ENCODE measurements at places on chromosomes 2 and 18.

DNA sequence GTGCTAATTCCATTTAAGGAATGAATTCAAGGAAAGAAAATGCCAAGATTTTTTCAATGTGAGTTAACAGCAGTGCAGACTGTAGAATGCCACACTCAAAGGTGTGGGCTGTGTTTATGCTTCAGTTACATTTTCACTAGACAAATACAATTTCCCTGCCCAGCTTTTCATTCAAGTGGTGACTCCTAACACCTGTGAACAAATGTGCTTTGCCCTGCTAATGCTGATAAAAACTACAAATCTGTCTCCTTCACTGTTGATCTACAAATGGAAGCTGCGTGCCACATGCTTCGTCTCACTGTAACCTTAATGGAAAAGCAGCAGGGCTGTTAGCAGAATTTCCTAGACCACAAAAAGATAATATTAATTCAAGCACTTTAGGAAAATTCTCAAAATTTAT, 19.8 kb upstream of the TCF4 start:
- no peak for DNase-seq

DNA sequence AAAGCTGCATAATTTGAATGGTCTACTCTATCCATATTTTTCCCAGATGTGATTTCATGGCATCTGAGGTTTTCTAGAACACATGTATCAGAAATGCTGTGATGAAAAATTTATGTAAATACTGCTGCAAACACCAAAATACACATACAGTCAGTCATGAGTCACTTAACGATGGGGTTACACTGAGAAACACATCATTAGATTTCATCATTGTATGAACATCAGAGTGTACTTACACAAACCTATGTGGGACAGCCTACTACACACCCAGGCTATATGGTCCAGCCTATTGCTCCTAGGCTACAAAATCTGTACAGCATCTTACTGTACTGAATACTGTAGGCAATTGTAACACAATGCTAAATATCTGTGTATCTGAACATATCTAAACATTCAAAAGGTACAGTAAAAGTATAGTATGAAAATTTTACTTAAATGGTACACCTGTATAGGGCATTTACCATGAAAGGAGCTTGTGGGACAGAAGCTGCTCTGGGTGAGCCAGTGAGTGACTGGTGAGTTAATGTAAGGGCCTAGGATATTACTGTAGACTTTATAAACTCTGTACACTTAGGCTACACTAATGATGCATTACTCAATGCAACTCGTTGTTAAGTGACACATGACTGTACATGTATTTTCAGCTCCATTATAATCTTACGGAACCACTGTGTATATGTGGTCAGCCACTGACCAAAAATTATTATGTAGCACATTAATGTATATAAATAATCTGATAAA, 33.5 kb downstream of the PNO1 start:
- DNase-seq: no peak

GRCh38 chr18:23228102-23229061, 93.1 kb downstream of the CABLES1 start:
- DNase-seq: peak; percentile 21

GRCh38 chr2:203759690-203760365, 53.4 kb downstream of the CD28 start:
- no peak for DNase-seq

GRCh38 chr2:191155608-191156071, 4.8 kb upstream of the STAT4 start:
- no peak for DNase-seq

DNA sequence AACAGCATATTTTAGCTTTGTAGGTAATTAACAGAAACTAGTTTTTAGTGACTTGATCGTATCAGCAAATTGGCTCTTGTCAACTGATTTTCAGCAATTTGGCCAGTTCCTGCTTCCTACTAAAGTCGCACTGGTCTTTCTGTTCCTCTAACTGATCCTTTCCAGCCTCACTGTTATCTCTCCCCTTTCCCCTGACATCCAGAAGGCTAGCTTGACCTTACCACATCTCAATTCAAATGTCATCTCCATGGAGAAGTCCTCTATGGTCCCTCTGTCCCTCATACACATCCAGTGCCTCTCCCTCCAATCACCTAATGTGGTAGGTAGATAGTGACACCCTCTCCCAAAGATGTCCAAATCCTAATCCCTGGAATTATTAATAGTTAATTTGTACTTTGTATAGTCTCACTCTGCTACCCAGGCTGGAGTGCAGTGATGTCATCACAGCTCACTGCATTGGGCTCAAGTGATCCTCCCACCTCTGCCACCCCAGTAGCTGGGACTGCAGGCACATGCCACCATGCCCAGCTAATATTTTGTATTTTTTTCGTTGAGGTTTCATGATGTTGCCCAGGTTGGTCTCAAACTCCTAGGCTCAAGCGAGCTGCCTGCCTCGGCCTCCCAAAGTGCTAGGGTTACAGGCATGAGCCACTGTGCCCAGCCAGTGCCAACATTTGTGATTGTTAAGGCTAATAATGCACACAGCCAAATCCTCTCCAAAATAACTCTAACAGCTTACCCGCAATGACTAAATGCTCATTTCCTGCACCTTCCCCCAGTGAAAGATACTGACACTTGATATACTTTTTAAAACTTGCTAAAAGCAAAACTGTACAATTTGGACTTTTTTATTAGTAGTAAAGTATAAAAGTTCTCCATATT, 16.9 kb downstream of the PSTPIP2 start:
- DNase-seq: no peak

DNA sequence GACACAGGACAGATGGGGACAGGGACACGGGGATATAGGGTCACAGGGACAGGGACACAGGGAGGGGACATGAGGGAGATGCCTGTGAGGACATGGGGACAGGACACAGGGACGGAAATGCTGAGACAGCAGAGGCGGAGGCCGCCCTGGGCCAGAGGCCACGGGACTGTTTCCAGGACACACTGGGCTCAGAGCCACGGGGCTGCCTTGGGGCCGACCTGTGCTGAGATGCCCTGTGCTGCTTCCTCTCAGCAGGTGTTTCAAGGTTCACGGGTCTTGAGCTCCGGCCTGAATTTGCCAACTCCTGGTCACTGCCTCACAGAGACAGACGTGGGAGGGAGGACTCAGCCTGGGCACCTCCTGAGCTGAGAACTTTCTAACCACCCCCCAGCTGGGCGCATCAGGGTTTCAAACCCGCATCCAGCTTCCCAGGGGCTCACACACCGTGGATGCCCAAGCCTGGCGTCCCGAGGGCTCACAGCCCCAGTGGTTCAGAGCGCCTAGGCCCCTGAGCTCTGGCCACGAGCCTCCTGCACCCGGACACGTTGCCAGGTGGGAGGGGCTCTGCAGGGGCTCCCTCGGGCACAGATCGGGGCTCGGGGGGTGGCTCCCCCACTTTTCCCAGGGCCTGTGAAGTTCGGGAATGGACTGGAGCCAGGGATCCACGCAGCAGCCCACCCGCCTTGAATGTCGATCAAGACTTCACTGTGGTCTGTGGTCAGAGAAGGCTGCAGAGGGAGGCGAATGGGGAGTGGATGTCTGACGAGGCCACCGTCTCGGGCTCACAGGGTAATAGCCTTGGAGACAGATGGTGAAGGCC, 64.1 kb downstream of the SLC66A2 start:
- DNase-seq: no peak

GRCh38 chr2:120469426-120469825, 123.5 kb downstream of the INHBB start:
- DNase-seq: no peak

GRCh38 chr18:5729983-5730699, 165.2 kb downstream of the TMEM200C start:
- no peak for DNase-seq

DNA sequence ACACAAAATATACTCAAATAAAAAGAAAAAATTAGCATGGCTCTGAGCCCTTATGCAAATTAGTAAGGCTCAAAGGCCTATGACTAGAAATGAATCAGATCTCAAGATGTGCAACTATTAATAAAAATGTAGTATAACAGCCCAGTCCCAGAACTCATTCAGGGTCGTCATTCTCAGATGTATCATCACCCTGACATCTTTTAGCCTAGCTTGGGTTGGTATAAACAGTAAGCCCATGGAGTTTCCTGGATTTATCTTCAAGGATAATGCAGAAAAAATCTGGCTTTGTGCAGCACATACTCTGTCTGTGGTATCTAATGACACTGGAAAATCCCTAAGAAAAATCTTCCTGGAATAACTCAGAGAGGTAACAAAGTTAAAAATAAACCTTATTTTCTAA, 239.3 kb downstream of the ZNF385B start:
- no peak for DNase-seq

DNA sequence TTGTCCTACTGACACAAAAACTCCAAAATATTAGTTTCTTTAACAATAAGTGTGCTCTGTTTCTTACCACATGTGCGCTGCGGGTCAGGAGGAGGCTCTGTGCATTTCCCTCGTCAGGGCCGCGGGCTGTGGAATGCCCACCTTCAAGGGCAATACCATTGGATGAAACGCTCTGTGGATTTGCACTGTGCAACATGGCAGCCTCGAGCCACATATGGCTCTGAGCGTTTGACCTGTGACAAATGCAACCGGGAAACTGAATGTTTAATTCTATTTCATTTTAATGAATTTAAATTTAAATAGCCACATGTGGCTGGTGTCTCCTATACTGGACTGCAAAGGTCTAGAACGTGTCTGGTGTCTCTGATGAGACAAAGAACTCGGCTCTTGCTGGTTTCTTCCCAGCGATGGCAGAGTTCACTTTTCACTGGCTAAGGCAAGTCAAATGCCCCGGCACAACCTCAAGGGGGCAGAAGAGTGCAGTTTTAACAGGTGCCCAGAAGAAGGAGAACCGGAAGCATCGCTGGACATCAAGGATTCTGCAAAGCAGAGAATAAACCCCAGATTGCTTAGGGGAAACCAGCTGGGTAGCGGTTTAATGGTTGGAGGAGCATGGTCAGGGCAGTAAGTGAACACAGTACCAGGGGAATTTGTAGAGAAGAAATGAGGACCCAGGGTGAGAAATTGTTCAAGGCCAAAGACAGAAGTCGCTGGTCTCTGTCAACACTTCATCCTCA, 37.0 kb upstream of the TMEM18 start:
- DNase-seq: peak; percentile 59

- DNase-seq: no peak
These were observed 106.3 kb downstream of the TTN start for GRCh38 chr2:178700922-178701342.

GRCh38 chr2:86064006-86064405, 41.7 kb downstream of the POLR1A start:
- no peak for DNase-seq

GRCh38 chr2:169980001-169980400, 152.7 kb downstream of the UBR3 start:
- DNase-seq: no peak

DNA sequence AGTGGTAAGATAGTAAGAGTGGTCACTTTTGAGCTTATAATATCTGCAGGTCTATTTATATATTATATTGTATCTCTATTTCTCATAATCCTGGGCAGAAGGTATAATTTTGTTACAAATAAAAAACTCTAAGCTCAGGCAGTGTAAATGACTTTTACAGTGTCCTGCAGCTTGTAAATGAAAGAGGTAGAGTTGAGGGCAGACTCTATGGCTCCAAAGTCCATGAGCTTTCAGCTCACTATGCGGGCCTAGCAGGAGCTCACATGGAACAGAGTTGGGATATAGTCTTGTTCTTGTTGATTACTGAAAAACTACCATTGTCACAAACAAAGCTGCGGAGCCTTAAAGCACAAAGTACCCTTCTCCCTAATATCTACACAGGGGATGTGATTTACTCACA, 361.4 kb downstream of the LNPK start:
- DNase-seq: no peak

DNA sequence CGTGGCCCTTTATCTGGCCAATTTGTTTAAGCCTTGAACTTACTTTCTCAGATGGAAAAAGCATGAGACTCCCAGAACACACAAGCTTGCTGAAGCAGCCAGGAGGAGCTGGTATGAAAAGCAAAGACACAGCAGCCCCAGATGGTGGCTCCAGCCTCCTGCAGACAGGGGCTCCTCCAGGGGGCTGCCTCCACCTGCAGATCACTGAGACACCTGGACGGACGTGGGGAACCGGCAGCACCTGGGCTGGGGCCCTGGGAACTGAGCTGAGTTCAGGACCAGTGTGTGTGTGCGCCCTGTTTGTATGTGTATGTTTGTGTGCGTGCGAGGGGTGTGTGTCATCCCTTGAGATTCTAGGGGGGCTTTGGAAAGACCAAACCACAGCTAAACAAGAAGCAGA, 8.6 kb downstream of the CYS1 start:
- no peak for DNase-seq

- DNase-seq: no peak
These were observed 55.4 kb downstream of the NGEF start for GRCh38 chr2:232957657-232958090.

DNA sequence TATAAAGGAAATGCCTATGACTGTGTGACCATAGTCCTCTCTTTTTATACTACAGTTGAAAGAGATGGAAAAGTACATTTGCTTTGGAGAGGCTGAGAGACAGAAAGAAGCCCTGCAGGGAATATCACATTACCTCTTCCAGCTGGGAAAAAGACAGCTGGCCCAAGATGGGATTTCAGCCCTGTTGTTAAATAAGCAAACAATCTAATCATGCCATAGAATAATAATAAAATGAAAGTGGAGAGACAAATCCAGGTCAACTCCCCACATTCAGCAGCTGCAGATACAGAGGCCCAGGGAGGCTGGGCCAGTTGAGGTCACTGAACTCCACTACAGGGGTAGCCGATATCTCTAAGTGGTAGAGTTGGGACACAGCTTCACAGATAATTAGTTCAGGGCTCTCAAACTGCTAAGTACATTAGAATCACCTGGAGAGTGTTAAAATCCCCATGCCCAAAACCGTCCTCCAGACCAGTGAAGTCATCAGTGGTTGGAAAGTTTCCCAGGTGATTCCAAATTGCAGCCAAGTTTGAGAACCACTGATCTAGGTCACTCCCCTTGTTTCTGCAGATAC, 81.9 kb downstream of the MOGAT1 start:
- no peak for DNase-seq

DNA sequence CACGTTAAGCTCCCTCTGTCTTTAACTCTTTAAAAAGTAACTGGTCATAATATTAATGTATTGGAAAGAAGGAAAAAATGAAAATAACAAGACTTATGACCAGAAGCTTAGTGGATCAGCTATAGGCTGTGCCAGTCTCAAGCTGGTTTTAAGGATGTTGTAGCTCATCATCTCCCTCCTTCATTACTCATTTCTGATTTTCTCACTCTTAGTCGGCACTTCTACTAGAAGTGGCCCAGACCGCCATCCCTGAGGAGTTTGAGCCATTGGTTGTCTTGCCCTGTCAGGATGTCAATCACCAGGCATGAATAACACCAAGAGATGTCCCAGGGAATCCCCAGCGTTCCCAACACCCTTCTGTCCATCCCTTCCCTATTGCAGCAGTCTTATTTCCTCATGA, 151.5 kb downstream of the ASXL3 start:
- DNase-seq: no peak

GRCh38 chr2:215461836-215462532, 26.1 kb upstream of the FN1 start:
- DNase-seq: no peak
